Vagina (tissue), 2 donors: ENCODE measurements at places on chromosomes 5 and 9. TPM values are rescaled to one million over a fixed set of nuclear protein-coding genes. Genes with fewer than 3 reads are reported as not detected.

Gene ZNF300
- 2.7 TPM for total RNA-seq

Gene KCNN2
- total RNA-seq = 3.4 TPM

Gene NPDC1
- total RNA-seq = 67.5 TPM

Gene SOX30
- not detected for total RNA-seq

Gene MEGF10
- total RNA-seq = 0.74 TPM

Gene F2RL1
- total RNA-seq = 6.6 TPM

Gene IL5
- not detected for total RNA-seq

DNA sequence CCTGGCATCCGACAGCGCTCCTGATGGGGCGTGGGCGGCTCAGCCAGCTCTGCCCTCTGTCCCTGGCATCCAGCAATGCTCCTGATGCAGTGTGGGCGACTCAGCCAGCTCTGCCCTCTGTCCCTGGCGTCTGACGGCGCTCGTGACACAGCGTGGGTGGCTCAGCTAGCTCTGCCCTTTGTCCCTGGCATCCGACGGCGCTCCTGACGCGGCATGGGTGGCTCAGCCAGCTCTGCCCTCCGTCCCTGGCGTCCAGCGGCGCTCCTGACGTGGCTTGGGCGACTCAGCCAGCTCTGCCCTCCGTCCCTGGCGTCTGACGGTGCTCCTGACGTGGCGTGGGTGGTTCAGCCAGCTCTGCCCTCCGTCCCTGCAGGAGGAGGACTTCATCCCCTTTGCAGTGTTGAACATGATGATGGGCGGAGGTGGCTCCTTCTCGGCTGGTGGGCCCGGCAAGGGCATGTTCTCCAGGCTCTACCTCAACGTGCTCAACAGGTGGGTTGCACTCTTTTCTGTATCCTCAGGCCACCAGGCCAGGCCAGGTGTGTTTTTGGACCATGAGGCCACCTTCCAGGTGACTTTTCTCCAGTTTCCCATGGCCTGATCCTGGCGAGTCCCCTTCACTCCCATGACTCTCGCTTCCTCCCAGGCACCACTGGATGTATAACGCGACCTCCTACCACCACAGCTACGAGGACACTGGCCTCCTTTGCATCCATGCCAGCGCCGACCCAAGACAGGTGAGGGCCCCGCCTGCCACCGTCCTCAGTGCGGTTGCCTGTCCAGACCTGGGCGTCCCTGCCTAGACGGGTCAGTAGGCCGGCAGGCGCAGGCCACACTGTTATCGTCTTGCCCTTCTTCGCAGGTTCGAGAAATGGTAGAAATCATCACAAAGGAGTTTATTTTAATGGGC is 8.0 kb downstream of the PMPCA start:
- DNase-seq = no peak

DNA sequence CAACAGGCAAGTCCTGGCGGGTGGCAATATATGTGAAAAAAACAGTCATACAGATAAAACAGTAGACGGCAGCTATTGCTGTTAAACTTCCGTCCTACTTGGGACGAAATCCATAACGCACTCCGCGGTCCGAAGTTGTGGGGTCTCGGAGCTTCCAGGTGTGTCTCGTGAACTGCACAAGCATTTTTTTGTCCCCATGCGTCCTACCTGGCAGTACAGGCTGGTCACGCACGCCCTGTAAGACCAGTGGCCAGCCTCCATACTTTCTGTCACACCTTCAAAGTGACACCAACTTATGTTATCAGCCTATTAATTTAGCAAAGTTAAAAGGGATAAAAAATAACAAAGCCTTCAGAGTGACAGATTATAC is 51.3 kb downstream of the TGFBI start:
- no peak for DNase-seq

DNA sequence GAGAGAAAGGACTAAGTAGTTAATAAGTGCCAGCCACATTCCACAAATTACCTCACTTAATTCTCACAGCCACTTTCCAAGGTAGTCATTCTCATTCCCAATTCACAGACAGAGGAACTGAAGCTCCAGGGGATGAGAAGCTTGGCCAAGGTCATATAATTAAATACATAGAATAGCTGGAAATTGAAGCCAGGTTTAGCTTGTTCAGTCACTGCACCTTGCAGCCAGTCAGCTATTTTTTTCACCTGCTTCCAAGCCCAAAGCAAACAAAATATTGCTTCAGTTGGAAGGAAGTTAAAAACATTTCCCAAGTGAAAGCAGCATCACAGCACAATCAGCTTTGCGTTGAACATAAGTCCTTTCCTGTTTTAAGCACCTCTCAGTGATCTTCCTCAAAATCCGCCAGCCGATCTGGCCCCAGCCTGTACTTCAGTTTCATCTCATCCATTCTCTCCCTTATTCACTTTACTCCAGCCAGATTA is 4.8 kb downstream of the ALDH1A1 start:
- DNase-seq = no peak

DNA sequence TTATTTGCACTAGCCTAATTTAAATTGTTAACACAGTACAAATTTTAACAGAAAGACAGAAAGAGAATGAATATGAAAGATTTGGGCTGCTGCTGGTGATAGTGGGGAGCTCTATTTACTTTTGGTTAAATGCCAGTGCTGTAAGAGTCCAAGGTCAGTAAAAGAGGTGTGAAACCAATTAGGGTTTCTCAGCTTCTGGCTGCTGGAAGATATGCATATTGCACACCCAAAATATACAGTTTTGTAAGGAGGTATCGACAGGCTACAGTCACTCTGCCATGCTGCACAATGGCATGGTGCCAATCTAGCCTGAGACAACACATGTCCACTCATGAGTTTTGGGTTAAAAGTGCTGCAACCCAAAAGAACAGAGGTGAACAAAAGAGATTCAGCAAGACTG is 79.3 kb downstream of the PPP2R2B start:
- DNase-seq = no peak

- no peak for DNase-seq
Observed at GRCh38 chr9:101403516-101404285, 5.0 kb downstream of the ZNF189 start.

GRCh38 chr9:125258832-125259534 is 2.6 kb upstream of the GAPVD1 start:
- no peak for DNase-seq

- no peak for DNase-seq
Observed at GRCh38 chr5:92795633-92796032, 785.4 kb downstream of the NR2F1-AS1 start.

DNA sequence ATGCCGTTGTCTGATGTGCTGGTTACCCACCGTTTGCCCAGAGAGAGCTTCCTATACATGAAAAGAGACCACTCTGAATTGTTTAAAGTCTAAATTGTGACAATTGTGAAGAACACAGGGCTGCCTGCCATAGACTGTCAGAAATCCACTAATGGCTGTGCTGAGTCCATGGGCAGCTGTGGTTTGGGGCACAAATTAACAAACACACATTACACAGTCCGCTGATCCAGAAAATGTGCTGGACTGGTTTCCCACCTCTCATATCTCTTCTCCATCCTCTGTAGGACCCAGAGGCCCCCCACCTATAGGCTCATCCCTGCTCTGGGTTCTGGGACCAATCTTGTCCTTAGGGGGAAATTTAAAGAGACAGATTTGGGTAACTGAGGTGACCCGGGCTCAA is 19.0 kb upstream of the LIFR start:
- DNase-seq = no peak

- DNase-seq = no peak
Observed at GRCh38 chr9:135879619-135880018, 27.7 kb downstream of the CAMSAP1 start.

DNA sequence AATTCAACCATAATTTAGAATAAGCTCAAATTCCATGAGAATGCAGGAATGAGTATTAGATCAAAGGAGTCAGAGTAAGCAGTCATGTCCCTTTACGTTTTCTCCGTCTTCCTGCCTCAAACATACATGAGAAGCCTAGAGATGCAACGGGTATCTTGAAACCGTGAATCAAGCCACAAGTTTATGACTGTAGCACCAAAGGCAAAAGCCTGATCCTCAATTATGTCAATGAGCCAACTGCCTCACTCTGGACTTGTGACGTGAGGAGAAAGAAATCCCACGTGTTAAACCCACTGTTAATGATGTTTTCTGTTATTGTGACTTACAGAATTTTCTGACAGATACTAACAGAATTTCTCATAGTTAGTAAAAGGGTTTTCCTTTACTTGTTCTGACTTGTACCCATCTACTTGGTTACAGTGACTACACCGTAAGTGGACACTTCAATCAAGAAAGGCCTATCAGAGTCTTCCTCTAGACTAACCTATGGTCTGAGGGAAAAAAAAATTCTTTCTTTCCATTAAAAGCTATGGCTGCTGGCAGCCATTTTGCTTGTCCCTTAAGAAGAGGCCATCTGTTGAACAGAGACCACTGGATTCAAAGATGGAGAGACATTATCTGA is 35.3 kb upstream of the HK3 start:
- DNase-seq = no peak

DNA sequence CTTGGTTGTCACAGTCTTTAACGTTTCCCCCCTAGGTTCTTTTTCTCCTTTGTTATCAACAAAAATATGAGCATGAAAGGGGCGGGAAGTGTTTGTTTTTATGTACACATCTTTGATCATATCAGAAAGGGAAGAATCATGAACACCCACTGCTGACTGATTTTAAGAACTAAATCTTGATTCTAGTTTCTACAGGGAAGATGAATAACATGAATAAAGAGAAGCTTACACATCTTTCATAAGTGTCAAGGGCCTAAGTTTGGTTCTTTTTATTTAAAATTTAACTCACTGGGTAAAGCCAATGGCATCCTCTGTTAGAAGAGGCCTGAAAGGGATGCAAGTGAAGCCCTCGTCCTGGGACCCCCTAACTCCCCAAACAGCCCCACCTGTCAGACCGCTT is 14.8 kb upstream of the CTNNA1 start:
- no peak for DNase-seq

DNA sequence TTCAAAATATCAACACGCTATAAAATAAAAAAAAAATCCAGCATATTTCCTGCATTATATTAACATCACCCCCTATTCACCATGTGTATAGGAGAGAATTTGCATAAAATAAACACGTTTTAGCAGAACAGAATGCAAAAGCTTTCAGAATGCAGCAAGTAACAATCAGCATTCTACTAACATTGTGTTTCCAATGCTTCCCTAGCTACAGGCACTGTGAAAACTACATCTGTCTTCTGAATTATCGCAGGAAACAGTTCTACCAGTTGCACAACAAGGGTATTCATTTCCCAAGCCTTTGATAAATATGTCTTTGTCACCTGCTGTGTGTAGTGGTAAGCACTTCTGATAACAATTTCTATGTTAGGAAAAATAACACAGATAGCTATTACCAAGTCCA is 1015.8 kb downstream of the CDH18 start:
- no peak for DNase-seq

- no peak for DNase-seq
Observed at GRCh38 chr9:126363250-126363649, 36.6 kb downstream of the MVB12B start.

DNA sequence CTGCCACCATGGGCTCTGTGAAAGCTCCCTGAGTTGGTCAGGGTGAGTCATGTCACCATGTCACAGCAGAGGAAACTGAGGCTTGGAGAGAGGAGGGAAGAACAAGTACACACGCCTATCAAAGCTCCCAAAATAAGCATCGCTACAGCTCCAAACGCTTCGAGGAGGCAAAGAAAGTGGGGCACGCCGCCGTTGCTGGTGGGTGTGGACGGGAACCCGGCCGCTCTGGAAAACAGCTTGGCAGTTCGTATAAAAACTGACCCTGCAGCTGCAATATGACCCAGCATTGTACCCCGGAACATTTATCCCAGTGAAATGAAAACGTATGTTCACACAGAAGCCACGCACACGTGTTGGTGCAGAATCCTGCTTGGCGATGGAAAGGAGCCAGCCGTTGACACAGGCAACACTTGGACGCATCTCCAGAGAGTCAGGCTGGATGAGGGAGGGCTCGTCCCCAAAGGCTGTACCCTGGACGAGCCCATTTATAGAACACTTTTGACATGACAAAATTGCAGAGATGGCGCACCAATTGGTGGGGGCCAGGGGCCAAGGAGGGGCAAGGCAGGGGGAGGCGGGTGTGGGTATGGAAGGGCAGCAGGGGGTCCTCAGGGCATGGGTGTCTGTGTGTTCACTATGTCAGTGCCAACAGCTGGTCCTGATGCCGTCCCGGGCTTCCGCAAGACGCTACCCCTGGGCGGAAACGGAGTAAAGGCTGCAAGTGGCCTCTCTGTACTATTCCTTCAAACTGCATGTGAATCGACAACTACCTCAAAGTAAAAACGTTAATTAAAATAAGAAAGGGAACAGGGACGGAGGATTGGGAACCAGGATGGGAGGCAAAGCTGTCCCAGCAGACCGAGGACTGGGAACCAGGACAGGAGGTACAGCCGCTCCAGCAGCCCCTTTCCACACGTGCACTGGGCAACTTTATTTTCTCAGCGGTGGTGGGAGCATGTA is 173.0 kb downstream of the OLFM1 start:
- DNase-seq = no peak
